Stimulated activated CD8-positive, alpha-beta memory T cell treated with anti-CD3 and anti-CD28 coated beads, Interleukin-12 subunit alpha, Interleukin-12 subunit beta, amount 100 ng/mL, for 4 hours (primary cell): ENCODE measurements at places on chromosomes 1 and 21.

- DNase-seq = no peak
Measured at GRCh38 chr1:176142973-176143372, 64.1 kb downstream of the COP1 start.

DNA sequence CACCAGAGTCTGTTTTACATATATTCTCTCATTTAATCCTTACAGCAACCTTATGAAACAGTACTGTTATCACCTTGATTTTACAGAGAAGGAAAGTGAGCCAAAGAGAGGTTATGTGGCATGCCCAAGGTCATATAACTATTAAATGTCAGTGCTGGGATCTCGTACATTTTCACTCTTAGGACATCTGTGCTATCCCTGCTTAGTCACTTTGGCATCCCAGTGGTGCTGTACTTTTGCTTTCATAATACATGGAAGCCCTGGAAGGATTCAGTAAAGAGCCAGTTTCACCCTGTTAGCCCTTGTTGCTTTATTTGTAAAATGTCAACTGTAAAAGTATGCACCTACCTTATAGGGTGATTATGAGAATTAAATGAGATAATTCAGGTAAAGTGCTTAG lies 104.4 kb downstream of the NFIA start:
- no peak for DNase-seq

DNA sequence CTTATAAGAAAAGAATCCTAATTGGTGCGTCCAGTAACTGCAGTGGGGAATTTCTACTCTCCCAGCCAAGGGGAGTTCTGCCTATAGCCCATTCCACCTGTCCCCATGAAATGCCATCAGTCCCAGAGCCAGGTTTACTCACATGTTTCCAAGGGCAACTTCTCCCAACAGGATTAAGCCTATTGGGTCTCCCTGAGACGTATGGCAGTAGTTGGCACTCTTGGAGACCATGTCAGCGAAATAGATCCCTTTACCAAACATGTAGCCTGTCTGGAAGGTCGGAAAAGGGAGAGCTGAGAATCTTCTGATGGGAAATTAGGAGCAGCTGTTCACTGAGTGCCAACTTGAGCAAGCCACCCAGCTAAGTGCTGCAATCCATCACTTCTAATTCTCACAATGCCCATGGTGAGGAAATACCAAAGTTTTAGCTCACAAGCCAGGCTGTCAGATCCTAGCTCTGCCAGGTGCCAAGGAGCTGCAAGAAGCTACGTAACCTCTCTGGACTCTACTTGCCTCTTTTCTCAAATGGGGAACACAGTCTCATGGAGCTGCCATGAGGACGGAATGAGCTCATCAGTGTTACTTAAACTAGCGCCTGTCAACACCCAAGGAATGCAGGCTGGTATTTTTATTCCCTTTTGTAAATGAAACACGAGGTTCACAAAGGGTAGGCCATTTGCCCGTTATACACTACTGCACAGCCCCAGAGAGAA lies 43.9 kb downstream of the PARP1 start:
- no peak for DNase-seq

DNA sequence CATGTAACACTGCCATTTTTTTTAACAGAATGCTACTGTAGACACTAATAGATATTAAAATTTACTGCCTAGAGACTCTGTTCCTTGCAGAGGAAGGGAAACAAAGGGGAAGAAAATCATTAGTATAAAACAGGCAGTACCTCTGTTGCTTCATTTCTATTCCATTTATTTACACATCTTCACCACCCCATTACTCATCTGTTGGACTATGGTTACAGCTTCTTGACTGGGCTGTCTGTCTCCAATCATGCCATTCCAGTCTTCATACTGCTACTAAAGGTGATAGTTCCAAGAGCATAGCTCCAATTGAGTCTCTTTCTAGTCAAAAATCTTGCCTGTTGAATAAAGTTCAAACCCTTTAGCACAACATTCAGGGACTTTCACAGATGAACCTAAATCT lies 22.2 kb upstream of the GPR25 start:
- no peak for DNase-seq

DNA sequence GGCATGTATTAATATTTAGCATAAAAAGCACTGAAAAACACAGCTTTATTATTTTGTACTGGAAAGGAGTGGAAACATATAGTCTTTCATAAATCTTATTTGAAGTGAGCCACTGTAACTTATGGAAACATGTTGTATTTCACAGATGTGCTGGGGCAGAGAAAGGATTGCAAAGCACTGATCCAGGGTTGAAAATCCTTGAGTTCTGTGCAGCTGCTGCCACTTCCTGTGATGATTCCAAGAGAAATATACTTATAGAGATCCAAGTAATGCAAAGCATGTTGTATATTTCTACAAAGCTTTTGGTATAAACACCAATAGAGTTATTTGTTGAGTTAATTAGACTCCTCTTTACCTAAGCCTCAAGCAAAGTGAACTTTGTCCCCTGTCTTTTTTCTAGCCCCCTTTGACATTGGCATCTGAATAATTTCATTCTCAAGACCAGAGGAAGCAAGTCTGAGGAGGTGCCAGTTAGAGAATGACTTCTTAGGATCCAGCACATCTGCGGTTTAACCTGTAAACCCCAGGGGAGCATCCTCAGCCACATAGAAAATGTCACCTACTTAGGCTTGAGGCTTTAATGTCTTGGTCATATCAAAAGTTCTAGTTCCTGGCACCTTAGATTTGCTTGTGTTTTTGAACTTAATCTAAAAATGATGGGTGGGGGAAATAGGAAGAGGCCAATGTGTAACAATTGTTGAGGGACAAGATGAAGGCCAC lies 173.3 kb downstream of the FASLG start:
- DNase-seq = no peak

DNA sequence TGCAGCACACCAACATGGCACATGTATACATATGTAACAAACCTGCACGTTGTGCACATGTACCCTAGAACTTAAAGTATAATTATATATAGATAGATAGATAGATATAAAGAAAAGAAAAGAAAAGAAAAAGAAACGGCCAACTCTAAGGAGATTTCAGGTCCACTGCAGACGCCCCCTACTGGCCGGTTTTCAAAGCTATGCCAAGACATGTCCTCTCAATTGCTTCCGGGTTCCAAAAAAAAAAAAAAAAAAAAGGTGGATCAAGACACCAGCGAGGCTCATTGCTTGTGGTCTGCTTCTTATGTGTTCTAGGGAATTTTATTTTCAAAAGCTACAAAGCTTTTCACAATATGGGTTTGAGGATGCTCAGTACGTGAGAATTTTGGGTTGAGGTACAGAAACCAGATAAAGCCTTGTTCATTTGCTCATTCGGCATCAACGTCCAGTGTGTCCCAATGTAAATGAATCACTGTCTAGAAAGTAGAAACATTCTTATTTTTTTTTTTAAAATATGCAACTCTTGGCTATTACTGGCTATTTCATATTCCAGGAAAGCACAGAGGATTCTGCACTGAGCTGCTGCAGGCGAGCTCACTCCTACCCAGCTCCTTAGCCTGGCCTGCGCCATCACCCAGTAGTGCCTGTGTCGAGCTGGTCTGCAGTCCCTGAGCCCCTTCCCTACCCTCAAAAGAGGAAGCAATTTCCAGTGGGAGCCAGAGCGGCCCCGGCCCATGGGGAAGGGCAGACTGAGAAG lies 643.0 kb downstream of the KIF26B start:
- no peak for DNase-seq

DNA sequence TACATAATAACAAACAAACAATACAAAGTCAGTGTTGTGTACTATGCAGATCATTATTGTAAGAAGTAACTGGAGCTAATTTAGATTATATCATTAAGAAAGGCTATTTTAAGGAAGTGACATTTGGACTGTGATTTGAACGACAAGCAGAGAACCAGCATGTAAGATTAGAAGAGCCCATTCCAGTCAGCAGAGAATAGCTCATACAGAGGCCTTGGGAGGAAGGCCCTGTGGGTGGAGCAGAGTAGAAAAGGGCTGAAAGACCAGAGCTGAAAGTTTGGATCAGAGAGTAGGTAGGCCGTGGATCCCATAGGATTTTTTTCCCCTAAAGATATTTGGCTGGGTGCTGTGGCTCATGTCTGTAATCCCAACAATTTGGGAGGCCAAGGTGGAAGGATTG lies 190.1 kb downstream of the OMA1 start:
- no peak for DNase-seq

GRCh38 chr1:26833432-26834405 lies 7.2 kb downstream of the ZDHHC18 start:
- DNase-seq = peak; percentile 74

GRCh38 chr21:22438428-22439086 lies 1440.3 kb downstream of the NCAM2 start:
- no peak for DNase-seq

GRCh38 chr1:185636848-185637247 lies 97.3 kb upstream of the HMCN1 start:
- DNase-seq = no peak

- no peak for DNase-seq
Measured at GRCh38 chr21:18716578-18717138, 313.1 kb upstream of the TMPRSS15 start.

GRCh38 chr1:118360817-118361216 lies 175.8 kb upstream of the SPAG17 start:
- DNase-seq = no peak

DNA sequence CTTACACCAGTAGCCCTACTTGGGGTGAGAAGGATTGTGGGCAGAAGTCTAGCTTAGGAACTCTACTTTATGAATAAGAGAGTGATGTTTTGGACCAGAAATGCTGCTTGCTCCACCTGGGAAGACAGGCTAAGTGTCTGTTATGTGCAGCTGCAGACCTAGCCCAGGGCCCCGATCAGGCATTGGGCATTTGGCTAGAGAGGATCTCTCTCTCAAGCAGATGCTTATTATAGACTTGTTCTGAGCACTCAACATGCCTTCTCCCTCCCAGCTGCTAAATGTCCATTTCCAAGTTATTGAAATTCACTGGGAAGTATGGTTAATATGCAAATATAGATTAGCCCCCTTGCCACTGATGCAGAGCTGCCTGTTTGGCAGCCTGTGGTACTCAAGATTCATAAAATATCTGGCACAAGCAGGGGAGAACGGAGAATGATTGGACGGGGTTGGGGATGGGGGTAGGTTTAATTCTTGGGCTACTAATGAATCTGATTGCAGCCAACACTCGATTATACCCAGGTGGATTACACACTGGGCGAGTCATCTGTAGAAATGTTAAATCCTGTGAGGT lies 115.9 kb downstream of the KCND3 start:
- DNase-seq = no peak

DNA sequence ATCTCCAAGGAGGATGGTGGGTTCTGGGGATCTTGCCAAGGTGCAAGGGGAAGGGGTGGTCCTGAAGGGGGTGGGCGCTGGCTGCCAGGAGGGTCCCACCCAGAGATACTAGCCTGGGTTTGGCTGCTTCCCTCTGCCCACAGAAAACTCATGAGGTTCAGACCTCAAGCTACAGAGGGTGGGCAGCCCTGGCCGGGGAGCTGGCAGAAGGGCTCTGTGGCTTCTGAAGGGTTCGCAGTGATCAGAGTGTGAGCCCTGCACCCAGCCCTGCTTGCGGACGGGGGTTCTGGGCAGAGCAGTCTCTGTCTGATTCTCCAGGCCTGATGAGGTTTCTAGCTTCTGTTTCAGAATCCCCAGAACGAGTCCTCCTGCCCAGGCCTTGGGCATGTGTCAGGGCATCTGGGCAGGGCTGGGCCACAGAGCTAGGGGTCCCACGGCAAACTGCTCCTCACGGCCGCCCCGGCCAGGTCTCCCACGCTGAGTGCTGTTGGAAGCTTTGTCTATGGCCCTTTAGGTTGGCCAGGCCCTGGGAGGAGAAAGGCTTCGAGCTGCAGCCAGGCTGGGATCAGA lies 635 bp upstream of the MMEL1 start:
- no peak for DNase-seq

DNA sequence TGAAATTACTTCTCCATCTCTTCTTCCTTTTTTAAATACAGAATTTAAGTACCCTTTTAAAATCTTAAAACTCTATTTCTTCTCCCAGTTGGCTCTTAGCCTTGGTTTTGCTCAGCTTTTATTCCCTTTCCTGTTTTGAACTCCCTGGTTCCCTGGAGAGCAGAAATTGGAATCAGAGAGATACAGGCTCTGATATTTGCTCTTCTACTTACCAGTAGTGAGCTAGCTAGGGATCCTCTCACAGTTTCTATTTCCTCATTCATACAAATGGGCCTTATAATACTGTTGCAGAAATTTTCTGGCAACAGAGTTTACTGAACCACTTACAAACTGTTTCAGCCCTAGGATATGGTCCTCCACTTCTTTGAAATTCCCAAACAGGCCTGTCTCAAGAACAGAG lies 606.3 kb downstream of the NUF2 start:
- no peak for DNase-seq

- no peak for DNase-seq
Measured at GRCh38 chr1:198932351-198932991, 293.6 kb downstream of the PTPRC start.

- no peak for DNase-seq
Measured at GRCh38 chr1:14661222-14661621, 62.7 kb downstream of the KAZN start.

DNA sequence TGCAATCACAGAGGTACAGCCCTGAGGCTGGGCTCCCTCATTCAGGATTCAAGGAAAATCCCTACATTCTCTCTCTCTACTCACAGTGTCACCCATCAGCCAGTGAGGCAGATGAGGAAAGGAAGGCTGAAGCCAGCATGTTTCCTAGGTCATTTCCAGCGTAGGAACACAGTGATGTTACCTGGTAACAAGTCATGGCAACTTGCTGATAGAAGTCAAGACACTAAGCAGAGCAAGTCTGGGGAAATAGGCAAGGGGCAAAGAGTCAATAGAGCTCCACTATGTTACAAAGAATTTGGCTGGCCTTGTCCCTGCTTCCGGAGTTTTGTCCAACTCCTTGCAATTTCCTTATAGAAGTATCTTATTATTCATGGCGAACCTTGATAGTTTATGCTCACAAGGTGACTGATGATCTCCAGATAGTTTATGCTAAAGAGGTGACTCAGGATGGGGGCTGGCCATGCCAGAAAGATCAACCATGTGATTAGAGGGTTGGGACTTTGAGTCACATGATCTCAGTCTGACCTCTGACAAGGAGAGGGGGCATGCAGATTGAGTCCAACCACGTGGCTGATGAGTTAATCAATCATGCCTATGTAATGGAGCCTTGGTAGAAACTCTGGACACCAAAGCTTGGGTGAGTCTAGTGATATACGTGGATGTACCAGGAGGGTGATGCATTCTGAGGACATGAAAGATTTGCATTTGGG lies 51.1 kb downstream of the SUSD4 start:
- DNase-seq = no peak

GRCh38 chr1:224045556-224045955 lies 68.4 kb upstream of the FBXO28 start:
- DNase-seq = no peak

GRCh38 chr1:35151220-35151619 lies 41.7 kb downstream of the SFPQ start:
- DNase-seq = no peak
